ENCODE measurements at places on chromosomes 2 and 18. TPM values are rescaled to one million over a fixed set of nuclear protein-coding genes. Genes with fewer than 3 reads are reported as not detected.
A peak's percentile ranks its signal among the peaks of the same experiment; 100 is the strongest.

DNA sequence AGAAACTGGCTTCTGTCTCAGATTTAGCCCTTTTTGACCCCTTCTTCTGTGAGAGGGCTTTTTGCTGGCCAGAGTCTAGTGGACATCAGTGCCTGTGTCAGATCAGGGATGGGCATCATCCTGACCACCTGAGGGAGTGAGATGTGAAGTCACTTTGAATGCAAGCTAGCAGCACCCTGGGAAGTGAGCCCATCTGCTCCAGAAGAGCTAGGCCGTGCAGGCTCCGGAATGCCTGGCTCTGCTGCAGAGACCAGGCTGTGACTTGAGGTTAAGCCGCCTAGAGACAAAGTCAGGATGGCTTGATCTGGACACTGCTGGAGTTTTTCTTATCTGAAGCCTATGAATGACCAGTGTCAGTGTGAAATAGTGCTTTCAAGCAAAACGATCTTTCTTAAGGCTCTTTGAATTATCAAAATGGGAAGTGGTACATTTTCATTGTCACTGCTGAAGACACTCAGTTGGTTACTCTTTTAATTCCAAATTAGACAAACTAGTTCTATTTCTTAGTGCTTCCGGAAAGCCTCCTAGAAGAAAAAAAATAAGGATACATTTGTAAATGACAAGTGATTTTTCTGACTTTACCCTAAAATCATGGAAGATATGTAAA, 20.8 kb downstream of the DGUOK start:
- peaks cover 13% of the 10 kb centered on the region for H3K36me3 ChIP-seq
- peaks cover 3% of the 10 kb centered on the region for H3K4me1 ChIP-seq
- peaks cover 1% of the 10 kb centered on the region for H3K27me3 ChIP-seq
- no peak overlapping the region for H3K4me3 ChIP-seq

GRCh38 chr2:200081236-200081635, 125.9 kb downstream of the MAIP1 start:
- H3K4me3 ChIP-seq = no peak overlapping the region
- peaks cover 60% of the 10 kb centered on the region for H3K4me1 ChIP-seq
- DNase-seq = no peak
- peak overlapping the region; percentile 74 for H3K27ac ChIP-seq
- H3K27me3 ChIP-seq = no peaks in the 10 kb centered on the region

EVX2 gene
- total RNA-seq = 0.76 TPM

DNA sequence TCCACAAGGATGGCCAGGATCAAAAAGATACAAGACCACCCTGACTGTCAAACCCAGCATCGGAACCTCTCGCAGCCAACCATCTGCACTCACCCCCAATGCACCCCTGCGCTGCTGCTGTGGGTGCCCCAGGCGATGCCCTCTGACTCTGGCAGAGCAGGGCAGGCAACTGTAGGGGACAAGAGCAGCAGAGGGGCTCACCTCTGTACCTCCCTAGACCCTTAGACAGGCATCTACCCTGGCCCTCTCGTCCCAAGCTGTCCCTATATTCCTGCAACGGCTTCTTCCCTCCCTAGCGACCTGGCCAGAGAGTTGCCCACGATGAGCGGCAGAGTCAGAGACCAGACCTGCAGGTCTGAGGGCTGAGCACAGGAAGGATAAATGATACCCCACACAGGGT, 128.2 kb downstream of the HDAC4 start:
- H3K4me1 ChIP-seq = peaks cover 85% of the 10 kb centered on the region
- H3K27me3 ChIP-seq = peaks cover 16% of the 10 kb centered on the region
- H3K27ac ChIP-seq = peak overlapping the region; percentile 98
- no peaks in the 10 kb centered on the region for H3K36me3 ChIP-seq
- no peak for DNase-seq

ANKRD30B gene
- not detected for total RNA-seq

GRCh38 chr18:75164479-75164878, 44.5 kb downstream of the PTGR3 start:
- no peak overlapping the region for H3K4me3 ChIP-seq
- H3K27me3 ChIP-seq = peaks cover 1% of the 10 kb centered on the region
- no peaks in the 10 kb centered on the region for H3K4me1 ChIP-seq
- no peak overlapping the region for H3K27ac ChIP-seq

POTEF gene
- 12.8 TPM for total RNA-seq

- H3K4me3 ChIP-seq = no peak overlapping the region
- peak; percentile 18 for DNase-seq
- no peak overlapping the region for H3K27ac ChIP-seq
- peaks cover 6% of the 10 kb centered on the region for H3K4me1 ChIP-seq
- H3K36me3 ChIP-seq = no peaks in the 10 kb centered on the region
Measured at GRCh38 chr2:114642166-114642770, 199.8 kb downstream of the DPP10 start.

DNA sequence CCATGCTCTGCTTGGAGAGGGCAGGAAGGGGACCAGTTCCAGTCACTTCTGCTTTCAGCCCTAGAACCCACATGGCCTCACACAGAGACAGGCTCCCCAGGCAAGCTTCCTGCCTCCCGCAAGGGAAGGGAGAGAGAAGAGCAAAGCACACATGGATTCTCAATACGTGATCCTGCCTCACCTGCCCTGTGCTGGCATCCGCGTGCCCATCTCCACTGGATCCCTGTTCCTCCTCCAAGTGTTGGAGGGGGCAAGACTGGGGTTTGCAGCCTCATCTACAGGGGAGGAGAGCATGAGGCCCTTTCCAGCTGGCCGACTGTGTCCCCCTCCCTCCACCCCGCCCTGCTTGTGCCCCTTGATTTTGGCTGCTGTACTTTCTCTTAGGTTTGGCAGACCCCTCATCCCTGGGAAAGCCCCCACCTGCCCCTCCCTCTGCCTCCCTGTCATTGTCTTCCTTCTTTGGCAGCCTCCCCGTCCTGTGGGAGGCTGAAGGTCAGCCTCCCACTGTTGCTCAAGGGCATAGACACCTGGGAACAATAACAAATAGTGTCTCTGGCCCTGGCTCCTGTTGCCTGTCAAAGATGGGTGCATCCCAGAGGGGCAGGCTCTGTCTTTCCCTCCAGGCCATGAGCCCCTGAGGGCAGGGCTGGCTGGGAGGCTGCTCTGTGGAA, 22.7 kb downstream of the KCNF1 start:
- peaks cover 19% of the 10 kb centered on the region for H3K4me1 ChIP-seq
- H3K27ac ChIP-seq = no peak overlapping the region
- H3K4me3 ChIP-seq = no peak overlapping the region
- no peak for DNase-seq

MAPRE2 gene
- total RNA-seq = 127 TPM

DNA sequence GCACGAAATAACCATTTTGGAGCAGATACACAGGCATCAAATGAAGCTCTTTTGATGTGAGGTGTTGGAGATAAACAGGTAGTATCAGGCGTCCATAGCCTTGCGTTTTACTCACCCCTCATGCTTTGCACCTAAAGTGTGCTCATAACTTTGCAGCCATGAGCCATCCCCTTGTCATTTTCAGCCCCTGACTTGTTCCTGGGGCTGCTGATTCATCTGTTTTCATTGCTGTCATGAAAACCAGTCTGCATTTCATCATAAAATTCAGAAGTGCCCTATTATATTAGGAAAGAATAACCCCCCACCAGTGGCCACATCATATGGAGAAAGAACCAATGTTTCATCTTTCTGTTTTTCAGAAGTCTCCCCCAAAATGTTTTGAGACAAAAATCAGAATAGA, 329.7 kb upstream of the NRP2 start:
- no peaks in the 10 kb centered on the region for H3K27me3 ChIP-seq
- H3K4me3 ChIP-seq = no peak overlapping the region
- H3K27ac ChIP-seq = no peak overlapping the region
- DNase-seq = no peak
- no peaks in the 10 kb centered on the region for H3K36me3 ChIP-seq

DCDC2C gene
- total RNA-seq = not detected

- no peaks in the 10 kb centered on the region for H3K36me3 ChIP-seq
- peaks cover 5% of the 10 kb centered on the region for H3K27me3 ChIP-seq
- no peak overlapping the region for H3K27ac ChIP-seq
- no peak for DNase-seq
Measured at GRCh38 chr2:9753665-9754531, 89.4 kb upstream of the TAF1B start.

DNA sequence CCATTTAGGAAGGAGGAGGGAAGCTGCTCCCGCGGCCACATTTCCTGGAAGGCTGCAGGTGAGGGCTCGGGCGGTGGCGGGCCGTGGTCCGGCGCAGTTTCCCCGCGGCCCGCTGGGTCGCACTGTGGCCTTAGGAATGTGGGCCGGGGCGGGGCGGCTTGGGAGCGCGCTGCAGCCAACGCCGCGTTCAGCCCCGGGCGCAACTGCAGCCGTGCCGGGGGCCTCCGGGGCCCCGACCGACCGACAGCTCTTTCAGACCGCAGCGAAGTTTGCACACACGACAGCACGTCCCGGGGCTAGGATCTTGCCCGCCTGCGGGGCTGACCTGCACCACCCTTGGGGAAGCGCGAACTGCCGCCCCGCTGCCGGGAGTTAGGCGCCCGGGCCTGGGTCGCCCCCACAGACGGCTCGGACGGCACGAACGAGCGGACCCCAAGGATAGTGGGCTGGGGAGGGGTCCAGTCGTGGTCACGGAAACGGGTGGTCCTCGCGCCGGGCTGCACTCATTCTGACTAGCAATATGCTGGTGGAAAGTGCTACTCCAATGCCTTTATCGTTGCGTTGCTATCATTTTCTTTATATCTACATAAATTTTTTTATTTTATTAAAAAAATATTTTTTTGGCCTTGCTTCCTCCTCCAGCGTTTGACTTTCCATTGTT, 69.9 kb upstream of the DLX2 start:
- H3K27me3 ChIP-seq = peaks cover 5% of the 10 kb centered on the region
- H3K4me3 ChIP-seq = peak overlapping the region; percentile 65
- no peaks in the 10 kb centered on the region for H3K36me3 ChIP-seq
- H3K4me1 ChIP-seq = no peaks in the 10 kb centered on the region
- DNase-seq = peak; percentile 82

TGFA gene
- 4.7 TPM for total RNA-seq

CCDC121 gene
- 5.3 TPM for total RNA-seq

NT5C1B gene
- not detected for total RNA-seq

DNA sequence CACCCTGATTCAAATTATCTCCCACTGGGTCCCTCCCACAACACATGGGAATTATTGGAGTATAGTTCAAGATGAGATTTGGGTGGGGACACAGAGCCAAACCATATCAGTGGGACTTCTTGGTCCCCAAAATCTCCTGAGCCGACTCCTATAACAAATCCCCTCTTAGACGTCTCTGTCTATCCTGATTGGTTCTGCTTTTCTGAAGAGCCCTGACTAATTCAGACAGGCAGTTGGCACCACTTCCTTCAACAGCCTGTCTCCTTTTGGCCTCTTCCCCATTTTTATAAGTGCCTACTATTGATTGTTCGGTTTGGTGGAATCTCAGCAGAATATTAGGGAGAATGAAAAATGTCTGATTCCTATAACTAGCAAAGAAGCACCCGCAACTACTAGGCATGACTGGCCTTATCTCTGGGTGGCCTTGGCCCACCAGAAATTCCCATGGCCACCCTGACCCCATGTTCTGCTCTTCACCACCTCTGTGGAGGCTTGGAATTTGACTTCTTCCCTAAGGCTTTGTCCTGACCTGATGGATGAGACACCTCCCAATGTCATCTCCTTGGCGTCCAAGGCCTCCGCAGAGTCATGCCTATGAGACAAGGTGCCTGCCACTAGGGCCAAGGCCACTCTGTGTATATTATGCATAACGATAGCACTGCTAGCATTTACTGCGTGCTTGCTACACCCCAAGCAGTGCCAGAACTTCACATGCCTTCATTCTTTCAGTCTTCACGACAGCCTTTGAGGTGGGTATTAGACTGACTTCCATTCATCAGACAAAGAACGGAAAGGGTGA, 218.9 kb upstream of the COPS8 start:
- H3K36me3 ChIP-seq = peaks cover 29% of the 10 kb centered on the region
- H3K27me3 ChIP-seq = peaks cover 3% of the 10 kb centered on the region
- H3K4me1 ChIP-seq = no peaks in the 10 kb centered on the region
- H3K27ac ChIP-seq = no peak overlapping the region

- no peak overlapping the region for H3K4me3 ChIP-seq
- no peak overlapping the region for H3K27ac ChIP-seq
- H3K27me3 ChIP-seq = no peaks in the 10 kb centered on the region
- H3K36me3 ChIP-seq = no peaks in the 10 kb centered on the region
- DNase-seq = no peak
Measured at GRCh38 chr2:64591188-64591587, 62.5 kb downstream of the SERTAD2 start.

- H3K4me1 ChIP-seq = peaks cover 3% of the 10 kb centered on the region
- no peak for DNase-seq
- no peak overlapping the region for H3K4me3 ChIP-seq
Measured at GRCh38 chr2:234191819-234192407, 141.4 kb downstream of the SPP2 start.

GRCh38 chr18:31072175-31072574, 29.6 kb upstream of the DSC3 start:
- H3K36me3 ChIP-seq = peaks cover 4% of the 10 kb centered on the region
- H3K4me1 ChIP-seq = no peaks in the 10 kb centered on the region
- DNase-seq = no peak

DNA sequence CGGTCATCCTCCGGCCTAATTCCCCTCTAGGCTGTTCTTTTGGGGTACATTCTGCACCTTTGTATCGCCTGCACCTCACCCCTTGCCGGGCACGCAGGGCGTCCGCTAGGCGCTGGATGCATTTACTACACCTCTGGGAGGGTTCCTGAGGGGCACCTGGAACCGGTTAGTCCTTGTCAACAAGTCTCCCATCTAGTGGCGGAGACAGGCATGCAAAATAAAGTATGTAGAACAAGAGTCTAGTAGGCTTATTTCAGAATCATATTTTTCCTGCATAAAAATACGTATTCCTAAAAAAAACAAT, 705 bp upstream of the TEX261 start:
- no peak for DNase-seq
- peaks cover 10% of the 10 kb centered on the region for H3K27me3 ChIP-seq
- peaks cover 11% of the 10 kb centered on the region for H3K4me1 ChIP-seq
- peak overlapping the region; percentile 85 for H3K4me3 ChIP-seq

GRCh38 chr2:233068762-233069418, 8.7 kb downstream of the INPP5D start:
- H3K36me3 ChIP-seq = no peaks in the 10 kb centered on the region
- no peaks in the 10 kb centered on the region for H3K27me3 ChIP-seq
- no peak overlapping the region for H3K4me3 ChIP-seq
- no peak for DNase-seq
- no peaks in the 10 kb centered on the region for H3K4me1 ChIP-seq

DNA sequence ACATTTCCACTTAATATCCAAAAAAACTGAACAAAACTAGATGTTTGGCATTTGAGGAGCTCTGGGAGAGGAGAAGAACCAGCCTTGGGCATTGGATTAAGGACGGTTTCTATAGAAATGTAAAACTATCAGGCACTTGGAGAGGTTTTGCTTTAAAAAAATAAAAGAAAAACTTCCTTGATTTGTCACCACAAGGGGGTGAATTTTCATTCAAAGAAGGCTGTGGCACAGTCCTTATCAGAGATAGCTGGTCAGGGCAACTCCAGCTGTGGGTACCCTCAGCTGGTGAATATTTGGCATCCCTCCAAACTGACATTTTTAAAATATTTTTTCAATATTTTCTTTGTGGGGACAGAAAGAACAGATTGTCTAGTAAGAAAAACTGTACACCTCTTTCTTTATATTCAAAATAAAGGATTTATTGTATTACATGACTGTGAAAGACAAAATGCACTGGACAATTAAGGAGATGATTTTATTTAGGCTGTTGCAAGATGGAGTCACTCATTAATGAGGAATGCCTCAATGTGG, 46.1 kb upstream of the TBC1D8 start:
- peaks cover 1% of the 10 kb centered on the region for H3K27me3 ChIP-seq
- no peak overlapping the region for H3K27ac ChIP-seq
- no peaks in the 10 kb centered on the region for H3K36me3 ChIP-seq
